ENCODE measurements at places on chromosomes 16 and 17. TPM values are rescaled to one million over a fixed set of nuclear protein-coding genes. Genes with fewer than 3 reads are reported as not detected.

WNK4 gene
- 3.5 TPM for total RNA-seq

KRTAP4-6 gene
- total RNA-seq = not detected

KRT32 gene
- total RNA-seq = 0.72 TPM

PFAS gene
- total RNA-seq = 73.0 TPM

FOXN1 gene
- not detected for total RNA-seq

Data from Panc1 (cell line).